ENCODE measurements at places on chromosomes 13 and 19. TPM values are rescaled to one million over a fixed set of nuclear protein-coding genes. Genes with fewer than 3 reads are reported as not detected.

The C19orf38 gene
- 1.3 TPM for total RNA-seq

The NTF4 gene
- total RNA-seq, result not detected

DNA sequence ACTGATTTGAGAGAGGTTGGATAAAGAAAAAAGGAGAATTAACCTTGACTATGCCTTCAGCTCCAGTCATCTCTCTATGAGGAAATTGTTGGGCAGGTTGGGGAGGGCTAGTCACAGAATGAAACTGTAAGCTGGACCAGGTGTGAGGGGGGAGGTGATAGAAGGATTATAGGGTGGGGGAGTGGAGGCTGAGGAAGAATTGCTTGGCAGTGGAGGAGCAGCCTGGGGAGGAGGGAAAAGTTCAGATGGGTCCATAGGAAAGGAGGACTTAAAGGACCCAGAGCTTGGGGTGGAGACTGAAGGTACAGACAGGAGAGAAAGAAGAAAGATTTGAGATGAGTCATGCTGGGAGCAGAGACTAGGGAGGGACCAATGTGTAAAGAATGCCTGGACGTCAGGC is 8.2 kb upstream of the ZNF431 start:
- no peaks in the 10 kb centered on the region for H3K27me3 ChIP-seq
- H3K36me3 ChIP-seq, result no peaks in the 10 kb centered on the region
- no peak for DNase-seq
- H3K4me1 ChIP-seq, result no peaks in the 10 kb centered on the region

DNA sequence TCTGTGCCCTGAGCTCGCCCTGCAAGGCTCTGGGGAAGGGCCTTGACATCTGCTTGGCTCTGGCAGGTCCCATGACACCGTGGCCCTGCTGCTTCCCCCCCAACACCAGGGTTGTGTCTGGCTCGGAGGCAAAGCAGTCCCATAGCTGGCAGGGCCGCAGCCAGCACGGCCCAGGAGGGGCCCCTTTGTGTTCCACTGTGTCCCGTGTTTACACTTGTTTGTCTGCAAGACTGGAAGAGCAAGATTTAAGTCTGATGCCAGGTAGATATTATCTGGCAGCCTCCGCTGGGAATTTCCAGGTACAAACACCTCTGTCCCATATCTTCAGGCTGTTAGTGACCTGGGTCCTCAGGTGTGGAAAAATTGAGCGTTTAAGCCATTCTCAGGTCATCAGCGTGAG is 44.3 kb downstream of the MCF2L start:
- no peak for DNase-seq
- no peak overlapping the region for H3K4me3 ChIP-seq

The ZNF579 gene
- total RNA-seq, result 5.4 TPM

The SULT2B1 gene
- total RNA-seq, result not detected

DNA sequence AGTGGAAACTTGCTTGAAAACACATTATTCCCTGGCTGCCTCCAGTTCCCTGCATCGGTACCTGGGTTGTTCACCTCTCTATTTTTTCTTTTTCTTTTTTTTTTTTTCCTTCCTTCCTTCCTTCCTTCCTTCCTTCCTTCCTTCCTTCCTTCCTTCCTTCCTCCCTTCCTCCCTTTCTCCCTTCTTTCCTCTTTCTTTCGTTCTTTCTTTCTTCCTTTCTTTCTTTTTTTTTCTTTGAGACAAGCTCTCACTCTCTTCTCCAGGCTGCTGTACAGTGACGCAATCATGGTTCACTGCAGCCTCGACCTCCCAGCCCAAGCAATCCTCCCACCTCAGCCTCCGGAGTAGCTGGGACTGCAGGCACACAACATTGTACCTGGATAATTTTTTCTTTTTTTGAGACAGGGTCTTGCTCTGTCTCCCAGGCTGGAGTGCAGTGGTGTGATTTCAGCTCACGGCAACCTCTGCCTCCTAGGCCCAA is 3.4 kb upstream of the RASAL3 start:
- H3K27me3 ChIP-seq, result peaks cover 7% of the 10 kb centered on the region
- no peak for DNase-seq
- H3K4me3 ChIP-seq, result no peak overlapping the region
- no peaks in the 10 kb centered on the region for H3K4me1 ChIP-seq

DNA sequence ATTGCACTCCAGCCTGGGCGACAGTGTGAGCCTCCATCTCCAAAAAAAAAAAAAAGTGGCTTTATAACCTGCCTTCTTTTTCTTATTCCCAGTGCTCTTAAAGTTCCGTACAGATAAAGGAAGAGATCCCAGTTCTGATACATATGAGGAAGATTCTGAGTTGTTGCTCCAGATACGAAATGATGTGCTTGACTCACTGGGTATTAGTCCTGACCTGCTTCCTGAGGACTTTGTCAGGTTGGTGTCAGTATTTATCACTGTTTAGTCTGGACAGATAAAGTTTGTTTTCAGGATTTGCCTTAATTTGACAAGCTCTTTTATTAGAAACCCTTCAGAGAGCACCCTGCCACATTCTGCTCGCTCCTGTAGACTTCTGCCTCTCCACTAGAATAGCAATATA is 33.9 kb downstream of the BBC3 start:
- H3K4me1 ChIP-seq, result no peaks in the 10 kb centered on the region
- no peak for DNase-seq
- H3K36me3 ChIP-seq, result peaks cover 10% of the 10 kb centered on the region
- no peak overlapping the region for H3K4me3 ChIP-seq

GRCh38 chr19:49746206-49746958 is 16.7 kb downstream of the TSKS start:
- DNase-seq, result peak; percentile 56
- no peak overlapping the region for H3K4me3 ChIP-seq
- no peak overlapping the region for H3K27ac ChIP-seq
- no peaks in the 10 kb centered on the region for H3K36me3 ChIP-seq
